ENCODE measurements at places on chromosomes 2 and 18.

DNA sequence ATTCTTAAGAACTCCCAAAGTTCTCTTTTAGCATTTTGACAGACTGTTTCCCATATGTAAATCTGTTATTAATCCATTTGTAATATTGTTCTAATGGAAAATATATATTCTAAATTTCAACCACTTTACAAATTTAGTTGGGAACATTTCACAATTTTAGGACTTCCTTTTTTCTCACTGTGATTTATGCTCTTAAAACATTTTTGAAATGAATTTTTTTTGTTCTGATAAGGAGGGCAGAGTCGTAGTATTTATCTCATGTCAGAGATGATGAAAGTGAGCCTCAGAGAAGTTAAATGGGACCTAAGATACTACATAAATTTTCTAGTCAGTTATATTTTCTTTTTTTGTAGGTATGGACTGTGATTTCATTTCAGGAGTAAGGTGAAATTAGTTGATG is 26.6 kb downstream of the RASGRP3 start:
- DNase-seq = no peak

DNA sequence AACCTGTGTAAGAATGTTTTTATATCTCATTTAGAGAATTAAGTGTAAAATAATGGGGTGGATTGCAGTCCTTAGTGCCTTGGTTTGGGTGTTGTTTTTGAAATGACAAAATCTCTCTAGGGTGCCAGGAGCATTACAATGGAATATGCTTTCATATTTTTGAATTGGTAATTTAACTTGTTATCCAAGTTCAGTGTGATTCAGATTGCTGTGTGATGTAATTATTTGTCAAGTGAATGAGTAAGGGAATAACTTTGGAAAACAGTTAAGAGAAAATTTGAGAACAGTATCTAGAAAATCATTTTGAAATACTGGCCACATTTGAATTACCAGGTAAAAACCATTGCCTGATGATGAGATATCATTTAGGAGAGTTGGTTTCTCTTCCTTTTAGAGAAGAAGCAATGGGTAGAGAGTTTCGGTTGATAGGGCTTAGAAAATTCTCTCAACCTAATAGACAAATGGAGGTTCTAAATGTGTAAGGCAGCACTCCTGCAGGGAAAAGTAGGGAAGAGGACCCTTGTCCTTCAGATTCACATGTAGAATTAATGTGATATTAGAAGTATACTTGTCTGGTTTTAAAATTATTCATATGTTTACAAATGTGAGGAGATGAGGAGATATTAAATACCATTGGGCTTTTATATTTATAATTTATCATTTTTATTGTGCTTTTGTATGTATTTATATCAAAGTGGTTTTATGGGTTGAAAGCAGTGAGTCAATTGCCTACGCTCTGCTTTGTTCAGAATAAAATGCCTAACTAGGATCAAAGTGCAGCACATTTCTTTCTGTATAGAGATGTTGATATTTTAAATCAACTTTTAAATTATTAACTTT is 124.8 kb downstream of the PHLPP1 start:
- DNase-seq = no peak

- no peak for DNase-seq
Observed at GRCh38 chr2:207869784-207870778, 100.4 kb upstream of the FZD5 start.

- no peak for DNase-seq
Observed at GRCh38 chr2:60884800-60885199, 3.4 kb downstream of the REL start.

- no peak for DNase-seq
Observed at GRCh38 chr18:77124452-77124922, 8.1 kb downstream of the MBP start.

- DNase-seq = no peak
Observed at GRCh38 chr2:24970483-24971285, 1.1 kb downstream of the DNAJC27 start.

GRCh38 chr2:156464106-156464505 is 27.9 kb downstream of the GPD2 start:
- DNase-seq = no peak

GRCh38 chr2:182018218-182018617 is 32.6 kb downstream of the PPP1R1C start:
- DNase-seq = no peak

GRCh38 chr2:239725551-239725890 is 299.6 kb downstream of the NDUFA10 start:
- no peak for DNase-seq

DNA sequence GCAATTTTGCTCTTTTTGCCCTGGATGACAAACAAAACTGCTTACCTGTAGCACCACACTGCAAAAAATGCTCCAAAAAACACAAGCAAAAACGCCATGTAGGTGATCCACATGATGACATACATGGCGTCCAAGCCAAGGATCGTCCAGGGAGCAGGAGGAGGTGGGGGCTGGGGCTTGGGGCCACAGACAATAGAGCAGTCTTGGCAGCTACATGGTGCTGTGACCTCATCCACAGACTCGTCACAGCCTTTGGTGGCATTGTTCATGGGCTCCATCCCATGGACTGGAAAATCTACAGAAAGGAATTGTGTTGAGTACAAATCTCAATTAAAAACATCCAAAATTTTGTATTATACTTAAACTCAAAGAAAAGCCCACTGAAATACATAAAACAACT is 26.1 kb downstream of the NPC1 start:
- no peak for DNase-seq
